ENCODE measurements at places on chromosomes 5 and 9.

- H3K27ac ChIP-seq, result no peak overlapping the region
- H3K4me3 ChIP-seq, result no peak overlapping the region
- peak; percentile 28 for DNase-seq
- no peaks in the 10 kb centered on the region for H3K4me1 ChIP-seq
- no peaks in the 10 kb centered on the region for H3K27me3 ChIP-seq
- H3K36me3 ChIP-seq, result no peaks in the 10 kb centered on the region
Observed at GRCh38 chr5:89338935-89339334, 456.0 kb upstream of the MEF2C start.

DNA sequence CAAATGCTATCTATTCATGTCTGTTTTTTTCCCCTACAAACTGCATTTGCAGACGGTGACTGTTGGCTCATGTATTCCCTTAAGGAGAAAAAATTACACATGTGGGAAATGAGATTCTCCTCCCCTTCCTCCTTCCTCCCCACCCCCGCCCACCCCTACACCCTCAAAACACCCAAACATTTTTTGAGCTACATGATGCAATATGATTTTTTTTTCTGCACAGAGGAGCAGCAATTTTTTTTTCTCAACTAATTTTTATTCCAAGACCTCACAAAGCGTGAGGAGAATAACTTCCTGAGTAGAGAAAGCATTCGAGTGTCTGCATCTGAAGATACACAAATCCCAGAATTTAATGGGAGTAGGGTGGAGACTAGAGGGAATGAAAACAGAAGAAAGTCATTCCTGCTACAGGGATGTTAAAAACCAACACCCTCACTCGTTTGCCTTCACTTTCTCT is 118.1 kb downstream of the PRDM6 start:
- DNase-seq, result peak; percentile 65
- H3K4me3 ChIP-seq, result no peak overlapping the region
- peaks cover 24% of the 10 kb centered on the region for H3K4me1 ChIP-seq
- no peaks in the 10 kb centered on the region for H3K27me3 ChIP-seq
- no peak overlapping the region for H3K27ac ChIP-seq

DNA sequence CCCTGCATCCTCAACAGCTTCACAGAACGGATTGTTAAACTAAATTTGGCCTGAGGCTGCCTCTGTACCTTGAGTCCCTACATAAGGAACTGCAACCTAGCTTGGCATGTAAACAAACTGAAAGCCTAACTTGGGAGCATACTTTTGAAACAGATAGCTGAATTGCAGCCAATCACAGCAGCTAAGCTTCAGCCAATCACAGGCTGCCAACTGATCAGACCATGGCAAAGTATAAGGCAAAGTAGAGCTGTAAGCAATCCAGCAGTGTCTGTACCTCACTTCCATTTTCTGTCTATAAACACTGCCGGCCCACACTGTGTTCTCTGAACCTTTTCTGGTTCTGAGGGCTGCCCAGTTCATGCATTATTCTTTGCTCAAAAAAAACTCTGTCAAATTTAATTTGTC is 8.9 kb upstream of the ZNF483 start:
- H3K4me1 ChIP-seq, result no peaks in the 10 kb centered on the region
- H3K4me3 ChIP-seq, result no peak overlapping the region
- no peak overlapping the region for H3K27ac ChIP-seq
- no peaks in the 10 kb centered on the region for H3K36me3 ChIP-seq
- H3K27me3 ChIP-seq, result peaks cover 1% of the 10 kb centered on the region

DNA sequence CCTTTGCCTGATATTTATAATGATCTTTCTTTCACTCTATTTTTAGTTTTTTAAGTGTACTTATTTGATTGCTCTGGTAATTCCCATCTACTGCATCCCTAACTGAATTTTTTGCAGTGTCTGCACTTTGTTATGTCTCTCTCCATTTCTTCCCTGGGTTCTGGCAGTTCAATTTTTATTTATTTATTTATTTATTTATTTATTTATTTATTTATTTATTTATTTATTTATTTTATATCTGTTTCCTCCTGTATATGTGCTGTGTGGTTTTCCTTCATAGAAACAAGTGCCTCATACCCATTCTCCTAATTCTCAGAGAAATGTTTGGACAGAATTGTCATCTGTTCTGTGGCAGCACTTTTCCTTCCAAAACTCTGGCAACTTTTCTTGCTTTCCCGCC is 2370.8 kb upstream of the WWC1 start:
- no peak overlapping the region for H3K27ac ChIP-seq
- H3K27me3 ChIP-seq, result no peaks in the 10 kb centered on the region
- DNase-seq, result no peak
- no peaks in the 10 kb centered on the region for H3K4me1 ChIP-seq
- no peak overlapping the region for H3K4me3 ChIP-seq
- H3K36me3 ChIP-seq, result no peaks in the 10 kb centered on the region

- H3K27me3 ChIP-seq, result no peaks in the 10 kb centered on the region
- H3K27ac ChIP-seq, result no peak overlapping the region
- no peak overlapping the region for H3K4me3 ChIP-seq
- no peaks in the 10 kb centered on the region for H3K4me1 ChIP-seq
- DNase-seq, result no peak
- no peaks in the 10 kb centered on the region for H3K36me3 ChIP-seq
Observed at GRCh38 chr5:86500947-86501346, 116.8 kb upstream of the COX7C start.

DNA sequence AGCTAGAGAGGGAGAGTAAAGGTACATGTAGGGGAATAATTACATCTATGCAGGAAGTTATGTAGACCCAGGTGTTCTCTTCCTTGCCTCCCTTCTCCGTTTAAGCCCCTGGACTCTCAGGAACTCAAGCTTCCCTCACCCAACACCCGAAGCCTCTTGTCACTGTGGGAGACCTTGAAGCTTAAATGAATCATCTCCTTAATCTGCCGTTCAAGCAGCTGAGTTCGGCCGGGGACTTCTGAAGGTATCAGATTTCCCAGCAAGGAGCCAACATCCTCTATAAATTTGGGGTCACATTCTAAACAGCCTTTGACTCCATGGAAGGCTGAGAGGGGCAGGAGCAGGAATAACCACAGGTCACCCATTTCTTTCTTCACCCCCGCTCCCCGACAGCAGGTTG is 412 bp downstream of the IZUMO3 start:
- no peak for DNase-seq
- no peaks in the 10 kb centered on the region for H3K4me1 ChIP-seq
- no peaks in the 10 kb centered on the region for H3K36me3 ChIP-seq
- H3K27ac ChIP-seq, result no peak overlapping the region
- no peaks in the 10 kb centered on the region for H3K27me3 ChIP-seq

GRCh38 chr5:78545406-78545805 is 103.2 kb downstream of the LHFPL2 start:
- DNase-seq, result no peak
- peaks cover 32% of the 10 kb centered on the region for H3K4me1 ChIP-seq
- H3K36me3 ChIP-seq, result peaks cover 9% of the 10 kb centered on the region
- H3K4me3 ChIP-seq, result no peak overlapping the region

GRCh38 chr5:178404987-178405386 is 172.4 kb upstream of the PHYKPL start:
- no peaks in the 10 kb centered on the region for H3K27me3 ChIP-seq
- DNase-seq, result no peak
- H3K4me1 ChIP-seq, result no peaks in the 10 kb centered on the region
- no peak overlapping the region for H3K27ac ChIP-seq

GRCh38 chr9:136551401-136552116 is 5.7 kb upstream of the NOTCH1 start:
- H3K27me3 ChIP-seq, result no peaks in the 10 kb centered on the region
- H3K4me1 ChIP-seq, result peaks cover 37% of the 10 kb centered on the region
- peak; percentile 64 for DNase-seq
- no peaks in the 10 kb centered on the region for H3K36me3 ChIP-seq

- H3K4me1 ChIP-seq, result peaks cover 21% of the 10 kb centered on the region
- H3K4me3 ChIP-seq, result no peak overlapping the region
- no peaks in the 10 kb centered on the region for H3K36me3 ChIP-seq
- DNase-seq, result no peak
- H3K27me3 ChIP-seq, result no peaks in the 10 kb centered on the region
Observed at GRCh38 chr9:99400184-99400731, 178.2 kb downstream of the SEC61B start.

DNA sequence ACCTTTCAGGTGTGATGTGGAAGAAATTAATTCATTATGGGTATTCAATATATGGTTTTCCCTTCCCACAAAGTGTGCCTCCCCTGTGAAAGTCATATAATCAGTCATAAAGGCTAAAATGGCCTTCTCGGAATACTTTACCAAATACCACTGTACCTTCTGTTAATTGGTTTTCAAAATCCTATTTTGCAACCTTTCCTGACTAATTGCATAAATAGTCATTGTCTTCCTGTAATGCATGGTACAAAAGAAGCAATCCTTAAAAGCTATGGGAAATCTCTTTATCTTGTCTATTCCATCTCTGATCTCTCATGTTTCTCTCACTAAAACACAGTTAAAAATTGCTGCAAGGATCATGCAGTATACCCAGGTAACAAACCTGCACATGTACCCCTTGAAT is 44.3 kb upstream of the UGCG start:
- no peaks in the 10 kb centered on the region for H3K27me3 ChIP-seq
- H3K4me3 ChIP-seq, result no peak overlapping the region
- H3K27ac ChIP-seq, result no peak overlapping the region
- DNase-seq, result no peak
- peaks cover 6% of the 10 kb centered on the region for H3K4me1 ChIP-seq
- no peaks in the 10 kb centered on the region for H3K36me3 ChIP-seq

GRCh38 chr9:129149442-129149841 is 28.6 kb downstream of the IER5L start:
- no peaks in the 10 kb centered on the region for H3K27me3 ChIP-seq
- H3K36me3 ChIP-seq, result peaks cover 32% of the 10 kb centered on the region
- DNase-seq, result no peak
- H3K4me1 ChIP-seq, result peaks cover 21% of the 10 kb centered on the region

DNA sequence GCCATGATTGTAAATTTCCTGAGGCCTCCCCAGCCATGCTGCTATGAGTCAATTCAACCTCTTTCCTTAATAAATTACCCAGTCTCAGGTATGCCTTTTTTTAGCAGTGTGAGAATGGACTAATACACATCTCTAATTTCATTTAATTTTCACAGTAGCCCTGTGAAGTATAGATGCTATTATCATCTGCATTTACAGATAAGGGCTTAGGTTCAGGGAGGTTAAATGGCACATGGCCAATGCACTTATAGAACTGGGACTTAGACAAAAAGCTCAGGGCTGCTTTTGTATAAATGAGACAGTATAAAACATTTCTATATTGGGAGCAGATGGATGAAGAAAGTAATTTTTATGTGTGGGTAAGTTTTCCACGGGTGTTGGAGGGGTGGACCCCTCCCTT is 62.9 kb upstream of the PANK3 start:
- H3K4me1 ChIP-seq, result no peaks in the 10 kb centered on the region
- DNase-seq, result no peak
- no peaks in the 10 kb centered on the region for H3K27me3 ChIP-seq
- H3K4me3 ChIP-seq, result no peak overlapping the region

DNA sequence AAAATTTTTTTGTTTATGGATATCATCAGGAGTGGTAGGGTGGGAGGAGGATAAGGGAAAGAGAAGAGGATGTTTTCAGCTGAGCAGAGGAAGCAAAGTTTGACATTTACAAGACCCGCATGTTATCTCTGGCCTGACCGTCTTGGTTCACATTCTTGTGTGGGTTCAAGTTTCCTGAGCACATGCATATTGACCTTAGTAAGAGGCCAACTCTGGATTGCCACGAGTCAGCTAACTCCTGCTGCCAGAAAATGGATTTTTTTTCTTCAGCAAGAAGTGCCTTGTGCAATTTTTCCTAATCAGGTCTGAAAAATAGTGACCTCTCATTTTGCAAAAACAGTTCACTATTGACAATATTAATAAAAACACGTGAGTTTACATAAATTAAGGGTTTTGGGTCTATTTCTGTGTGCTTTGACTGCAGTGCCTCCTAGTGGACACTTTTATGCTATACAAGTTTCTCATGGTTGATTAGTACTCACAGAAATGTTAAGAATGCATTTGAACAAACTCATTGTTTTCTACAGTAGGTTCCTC is 27.1 kb upstream of the BASP1 start:
- peak; percentile 84 for DNase-seq
- H3K4me3 ChIP-seq, result no peak overlapping the region
- H3K27ac ChIP-seq, result peak overlapping the region; percentile 90
- H3K27me3 ChIP-seq, result no peaks in the 10 kb centered on the region
- no peaks in the 10 kb centered on the region for H3K36me3 ChIP-seq

- DNase-seq, result no peak
- H3K36me3 ChIP-seq, result peaks cover 4% of the 10 kb centered on the region
- H3K27me3 ChIP-seq, result no peaks in the 10 kb centered on the region
- no peaks in the 10 kb centered on the region for H3K4me1 ChIP-seq
Observed at GRCh38 chr5:71640408-71640807, 53.3 kb downstream of the MCCC2 start.

GRCh38 chr9:87606841-87607521 is 109.3 kb downstream of the DAPK1 start:
- peaks cover 5% of the 10 kb centered on the region for H3K4me1 ChIP-seq
- H3K36me3 ChIP-seq, result no peaks in the 10 kb centered on the region
- H3K27ac ChIP-seq, result peak overlapping the region; percentile 59

DNA sequence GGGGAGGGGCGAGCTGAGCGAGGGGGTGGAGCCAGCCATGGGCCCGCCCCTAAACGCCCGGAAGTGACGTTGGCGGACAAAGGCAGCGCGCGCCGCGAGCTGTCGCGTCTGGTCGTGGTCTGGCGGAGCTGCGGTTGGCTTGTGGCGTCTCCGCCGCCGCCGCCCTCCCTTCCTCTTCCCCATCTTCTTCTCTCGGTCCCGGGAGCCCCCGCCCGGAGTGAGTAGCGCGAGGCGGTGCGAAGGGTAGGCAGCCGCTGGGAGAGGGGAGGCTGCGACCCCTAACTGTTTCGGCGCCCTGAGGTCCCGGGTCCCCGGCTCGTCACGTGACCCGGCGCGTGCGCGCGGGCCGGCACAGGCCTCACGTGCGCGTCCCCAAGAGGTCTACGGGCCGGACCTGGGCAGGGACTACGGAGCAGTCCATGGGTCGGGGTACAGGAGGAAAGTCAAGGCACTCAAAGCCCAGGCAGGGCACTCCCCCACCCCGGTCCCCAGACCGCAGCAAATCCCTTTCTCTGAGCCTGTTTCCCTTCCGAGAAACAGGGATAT is at the start of gene NTMT1:
TSS of gene NTMT1 (plus strand) at position 85 of the 546 bp plus-strand sequence. CDS start 6,541 bp downstream, outside the sequence.
- DNase-seq, result peak; percentile 81
- peak within 1 kb of the TSS; percentile 96 for H3K4me3 ChIP-seq
- peaks cover 5% of the 10 kb centered on the region for H3K36me3 ChIP-seq
- H3K4me1 ChIP-seq, result peaks cover 27% of the 10 kb centered on the region
- no peaks in the 10 kb centered on the region for H3K27me3 ChIP-seq

All from IMR-90 (cell line).